NCI-H526 treated with DMSO at 0.1 percent for 48 hours (cell line): ENCODE measurements at places on chromosomes 7 and 10.

GRCh38 chr7:124276005-124276622 is 243.2 kb upstream of the TMEM229A start:
- DNase-seq, result peak; percentile 24

DNA sequence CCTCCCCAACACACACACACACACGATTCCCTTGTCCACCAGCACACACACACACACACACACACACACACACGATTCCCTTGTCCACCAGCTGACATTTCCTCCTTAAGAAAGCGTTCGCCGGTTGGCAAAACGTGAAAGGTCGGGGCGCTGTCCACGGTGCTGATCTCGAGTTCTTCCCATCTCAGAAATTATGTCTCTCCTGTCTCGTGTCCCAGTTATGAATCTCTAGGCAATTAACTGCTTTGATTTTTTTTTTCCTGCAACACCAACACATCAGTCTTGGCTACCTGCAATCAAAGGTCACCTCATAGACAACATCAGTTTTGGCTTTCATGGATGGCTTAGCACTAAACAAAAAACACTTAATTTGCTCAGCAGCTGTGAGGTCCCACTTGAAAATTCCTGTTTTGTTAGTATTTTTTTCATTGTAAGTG is 1.9 kb downstream of the INA start:
- DNase-seq, result no peak

- no peak for DNase-seq
These were observed 1.8 kb upstream of the PDGFA start for GRCh38 chr7:521221-522070.

DNA sequence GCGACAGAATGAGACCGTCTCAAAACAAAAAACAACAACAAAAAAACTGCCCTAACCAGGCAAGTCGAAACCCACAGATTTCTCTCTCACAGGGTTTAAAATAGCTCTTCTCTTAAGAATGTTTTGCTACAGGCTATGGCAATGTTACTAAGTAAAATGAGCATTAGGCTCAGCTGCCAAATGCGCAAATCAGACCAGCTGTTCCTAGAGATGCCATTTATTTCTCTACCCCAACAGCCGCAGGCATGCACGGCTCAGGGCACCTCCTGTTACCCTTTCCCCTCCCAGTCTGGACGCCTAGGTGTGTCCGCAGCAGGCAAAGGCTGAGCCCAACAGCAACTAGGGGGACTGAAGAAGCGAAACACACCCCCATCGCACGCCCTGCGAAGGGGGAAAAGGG is 168.3 kb upstream of the MBL2 start:
- DNase-seq, result no peak

GRCh38 chr10:1309617-1310270 is 253.6 kb downstream of the WDR37 start:
- no peak for DNase-seq

DNA sequence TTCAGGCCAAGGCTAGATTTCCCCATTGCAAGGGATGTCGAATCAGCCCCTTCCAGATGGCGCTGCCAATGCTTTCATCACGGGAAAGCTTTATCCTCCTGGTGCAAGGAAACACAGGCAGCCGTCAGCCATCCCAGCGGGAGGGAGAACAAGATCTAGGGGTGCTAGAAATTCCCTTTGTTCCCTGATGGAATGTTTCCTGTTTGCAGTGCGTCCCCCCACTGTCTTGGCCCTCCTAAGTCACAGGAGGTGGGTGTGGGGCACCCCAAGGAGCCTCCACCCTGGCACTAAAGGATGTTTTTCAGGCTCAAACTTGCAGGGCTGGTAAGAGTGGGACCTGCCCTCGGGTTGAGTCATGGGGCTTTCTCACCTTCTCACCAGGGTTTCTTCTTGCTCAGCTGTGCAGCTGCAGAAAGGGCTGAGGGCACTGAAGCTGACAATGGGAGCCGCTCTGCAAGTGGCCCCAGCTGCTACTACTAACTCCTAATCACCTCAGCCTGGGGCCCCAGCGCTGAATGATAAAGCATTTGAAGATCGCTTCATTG is 103.6 kb downstream of the PRPF18 start:
- no peak for DNase-seq

GRCh38 chr10:124482876-124483275 is 21.3 kb downstream of the LHPP start:
- no peak for DNase-seq

DNA sequence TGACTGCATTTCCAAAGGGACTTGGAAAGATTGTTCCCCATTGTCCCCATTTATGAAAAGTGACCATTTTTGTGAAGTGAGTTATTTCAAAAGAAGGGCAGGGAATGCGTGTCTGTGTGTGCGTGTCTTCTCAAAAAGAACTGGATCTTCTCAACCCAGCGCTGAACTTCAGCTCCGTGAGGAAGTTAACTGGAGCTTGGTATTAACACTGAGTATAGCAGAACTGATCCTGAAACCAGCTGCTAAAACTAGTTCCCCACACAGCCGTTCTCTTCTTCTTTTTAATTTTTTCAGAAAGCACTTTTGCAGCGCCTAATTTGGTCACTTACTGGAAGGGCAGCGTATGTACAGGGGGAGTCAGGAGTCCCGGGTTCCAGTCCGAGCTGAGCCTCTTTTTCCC is 45.8 kb upstream of the PLEKHA1 start:
- DNase-seq, result no peak

- no peak for DNase-seq
These were observed 15.5 kb downstream of the AGMO start for GRCh38 chr7:15546272-15546792.

DNA sequence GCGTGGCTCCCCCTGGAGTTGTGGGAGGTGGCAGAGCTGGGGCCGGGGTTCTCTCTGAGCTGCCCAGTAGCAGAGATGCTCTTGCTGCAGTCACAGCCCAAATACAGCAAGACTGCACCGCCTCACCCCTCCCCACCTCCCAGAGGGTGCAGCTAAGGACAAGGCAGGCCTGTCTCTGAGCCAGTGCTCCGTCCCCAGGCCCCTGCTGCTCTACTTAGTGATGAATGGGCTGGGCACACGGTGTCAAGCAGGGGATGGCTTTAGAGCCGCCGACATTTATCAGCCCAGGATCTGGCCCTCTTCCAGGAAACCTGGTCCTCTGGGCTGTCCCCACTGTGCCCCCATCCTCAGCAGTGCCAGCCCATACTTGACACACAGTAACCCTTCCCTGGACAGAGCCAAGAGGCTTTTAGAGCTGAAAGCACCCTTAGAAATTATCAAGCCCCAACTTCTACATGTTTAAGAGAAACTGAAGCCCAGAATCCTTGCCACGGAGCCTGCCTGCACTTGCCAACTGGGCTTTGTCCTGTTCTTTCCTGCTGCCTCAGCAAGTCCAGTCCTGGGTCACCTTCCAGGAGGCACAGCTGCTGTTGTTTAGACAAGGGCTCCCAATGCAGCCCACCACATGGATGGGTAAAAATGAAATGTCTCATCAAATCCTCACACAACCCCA is 137.1 kb upstream of the UNC5B start:
- no peak for DNase-seq

DNA sequence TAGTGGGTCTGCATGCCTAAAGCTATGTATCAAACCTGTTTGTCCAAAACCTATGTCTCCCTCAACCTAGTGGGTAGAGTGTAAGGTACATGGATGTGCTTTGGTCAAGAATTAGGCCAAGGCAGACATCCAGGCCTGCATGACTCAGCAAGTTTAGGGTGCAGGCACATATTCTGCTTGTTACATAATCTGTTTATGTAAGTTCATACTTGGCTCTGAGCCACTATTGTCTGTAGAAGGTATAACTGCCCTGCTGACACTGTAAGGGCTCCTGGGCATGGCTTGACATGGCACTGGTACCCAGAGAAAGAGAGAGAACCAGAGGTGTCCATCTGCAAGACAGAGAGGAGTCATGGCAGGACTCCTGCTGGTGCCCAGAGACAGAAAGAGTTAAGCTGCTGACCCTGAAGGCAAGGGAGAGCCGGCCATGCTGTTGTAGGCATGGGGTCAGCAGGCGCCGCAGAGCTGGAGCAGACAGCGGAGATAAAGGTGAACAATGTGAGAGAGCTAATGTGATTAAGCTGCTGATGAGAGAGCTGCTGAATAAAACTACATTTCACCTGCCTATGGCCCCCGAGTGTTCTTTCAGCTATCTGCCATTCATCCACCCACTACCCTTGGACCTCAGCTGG is 118.5 kb upstream of the TMEM106B start:
- DNase-seq, result no peak

GRCh38 chr10:69259547-69260243 is 18.6 kb upstream of the HK1 start:
- DNase-seq, result no peak
